D721Med (cell line): ENCODE measurements at places on chromosomes 7 and 10.

- no peak for DNase-seq
Observed at GRCh38 chr10:6139470-6139869, 50.6 kb downstream of the RBM17 start.

DNA sequence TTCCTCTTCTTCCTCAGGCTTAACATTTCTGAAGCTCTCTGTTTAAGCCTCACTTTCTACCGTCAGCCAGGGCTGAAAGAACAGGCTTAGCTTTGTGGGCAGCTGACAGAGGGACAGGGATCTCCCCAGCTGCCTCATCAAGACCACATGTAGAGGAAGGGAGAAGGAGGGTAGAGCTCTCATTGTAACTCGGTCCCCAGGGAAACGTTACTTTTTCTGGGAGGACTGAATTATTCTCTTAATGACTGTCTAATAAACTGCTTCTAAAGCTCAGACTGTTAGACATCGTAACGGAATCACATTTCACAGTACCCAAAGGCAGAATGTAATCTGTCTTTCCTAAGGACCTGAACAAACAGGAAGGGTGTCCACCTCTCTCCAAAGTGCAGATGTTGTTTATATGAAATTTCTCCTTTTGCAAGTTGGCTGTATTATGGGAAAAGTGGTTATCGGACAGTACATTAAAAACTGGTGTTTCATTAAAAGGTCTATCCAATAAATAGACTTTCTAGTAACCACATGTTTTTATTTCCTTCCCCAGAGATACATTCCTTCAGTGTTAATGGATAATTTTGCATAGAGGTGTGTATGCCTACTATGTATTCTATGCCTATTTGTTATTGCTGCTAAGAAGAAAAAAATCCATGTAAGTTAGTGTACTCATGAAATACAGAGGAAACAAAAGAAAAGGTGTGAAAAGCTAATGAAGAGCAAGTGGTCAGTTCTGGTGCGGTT, 144.2 kb downstream of the CTTNBP2 start:
- no peak for DNase-seq

DNA sequence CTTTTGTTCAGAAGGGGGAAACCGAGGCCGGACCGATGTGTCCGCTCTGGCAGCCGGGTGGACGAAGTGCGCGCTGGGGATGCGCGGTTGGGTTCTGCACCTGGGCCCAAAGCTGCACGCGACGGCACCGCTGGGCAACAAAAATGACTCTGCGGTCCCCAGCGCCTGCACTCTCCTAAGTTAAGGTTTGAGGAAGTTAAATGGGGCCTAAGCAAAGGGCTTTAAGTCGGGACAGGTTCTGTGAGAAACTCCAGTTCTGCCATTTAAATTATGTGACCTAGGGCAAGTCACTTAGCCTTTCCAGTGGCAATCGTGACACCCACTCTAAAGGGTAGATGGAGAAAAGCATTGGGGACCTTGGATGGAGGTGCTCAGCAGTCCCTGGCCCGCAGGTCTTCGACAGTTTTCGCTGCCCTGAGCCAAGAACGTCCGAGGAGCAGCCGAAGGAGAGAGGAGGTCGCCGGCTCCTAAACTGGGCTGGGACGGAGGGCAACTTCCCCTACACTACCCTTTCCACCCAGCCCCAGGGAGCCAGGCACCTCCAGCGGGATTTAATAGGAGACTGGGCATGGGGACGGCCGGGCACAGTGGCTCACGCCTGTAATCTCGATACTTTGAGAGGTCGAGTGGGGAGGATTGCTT, 534 bp upstream of the ACBD5 start:
- DNase-seq, result no peak

- no peak for DNase-seq
Observed at GRCh38 chr7:46542076-46542475, 621.0 kb upstream of the IGFBP3 start.

- no peak for DNase-seq
Observed at GRCh38 chr7:96217147-96217546, 104.8 kb downstream of the SLC25A13 start.

GRCh38 chr10:97399843-97400545, 1.1 kb downstream of the RRP12 start:
- DNase-seq, result no peak

DNA sequence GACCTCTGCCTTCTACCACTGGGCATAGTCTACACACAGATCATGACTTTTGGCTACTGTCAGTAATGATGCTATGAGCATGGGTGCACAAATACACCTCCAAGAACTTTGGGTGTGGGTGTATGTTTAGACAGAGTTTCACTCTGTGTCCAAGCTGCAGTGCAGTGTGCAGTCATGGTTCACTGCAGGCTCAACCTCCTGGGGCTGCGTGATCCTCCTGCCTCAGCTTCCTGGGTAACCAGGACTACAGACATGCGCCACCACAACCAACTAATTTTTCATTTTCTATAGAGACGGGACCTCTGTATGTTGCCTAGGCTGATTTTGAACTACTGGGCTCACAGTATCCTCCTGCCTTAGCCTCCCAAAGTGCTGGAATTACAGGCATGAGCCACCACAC, 194.4 kb downstream of the NSUN6 start:
- DNase-seq, result no peak
